ENCODE measurements at places on chromosomes 5 and 9. TPM values are rescaled to one million over a fixed set of nuclear protein-coding genes. Genes with fewer than 3 reads are reported as not detected.

Gene PRRX2
- total RNA-seq: 11.3 TPM

Gene SGCD
- total RNA-seq: 6.2 TPM

Gene GHR
- 0.03 TPM for total RNA-seq

Gene SWI5
- total RNA-seq: 42.0 TPM

Gene PCDHA1
- total RNA-seq: 0.15 TPM

All from A549 treated with GW870086 at 1 μM for 4 hours (cell line).